ENCODE measurements at places on chromosomes 5 and 9.
A peak's percentile ranks its signal among the peaks of the same experiment; 100 is the strongest.

DNA sequence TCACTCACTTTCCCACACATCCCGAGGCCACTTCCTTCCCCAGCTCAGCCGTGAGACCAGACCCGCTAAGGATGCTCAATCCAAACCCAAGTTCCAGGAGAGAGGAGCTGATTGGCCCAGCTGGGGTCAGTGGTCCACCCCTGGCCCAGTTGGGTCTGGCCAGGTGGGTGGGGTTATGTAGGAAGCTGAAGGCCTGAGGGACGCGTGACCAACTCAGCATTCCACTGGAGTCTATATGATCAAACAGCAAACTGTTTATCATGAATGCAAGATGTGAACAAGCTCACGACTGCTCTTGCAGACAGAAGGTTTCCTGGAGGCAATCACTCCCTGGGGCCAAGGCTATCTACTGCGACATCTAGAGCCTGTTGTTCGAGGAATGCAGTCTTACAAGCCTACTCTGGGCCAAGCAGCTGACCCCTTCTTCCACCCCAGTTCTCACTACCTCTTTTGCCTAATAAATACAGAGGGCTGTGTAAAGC is 4.9 kb upstream of the RAPGEF1 start:
- H3K27ac ChIP-seq = peak overlapping the region; percentile 81
- H3K27me3 ChIP-seq = no peaks in the 10 kb centered on the region
- H3K36me3 ChIP-seq = peaks cover 8% of the 10 kb centered on the region
- no peak overlapping the region for H3K4me3 ChIP-seq
- peaks cover 12% of the 10 kb centered on the region for H3K4me1 ChIP-seq

- H3K4me1 ChIP-seq = no peaks in the 10 kb centered on the region
- H3K36me3 ChIP-seq = no peaks in the 10 kb centered on the region
- no peak for DNase-seq
- peak within 1 kb of the TSS; percentile 52 for H3K4me3 ChIP-seq
- H3K27me3 ChIP-seq = peaks cover 17% of the 10 kb centered on the region
Observed at GRCh38 chr9:10612641-10613398, at the start of gene PTPRD. Gene PTPRD, minus strand, starts transcription at chr9:10613002.

- peaks cover 39% of the 10 kb centered on the region for H3K27me3 ChIP-seq
- no peak for DNase-seq
- no peak overlapping the region for H3K27ac ChIP-seq
- peaks cover 7% of the 10 kb centered on the region for H3K4me1 ChIP-seq
- no peak overlapping the region for H3K4me3 ChIP-seq
- H3K36me3 ChIP-seq = peaks cover 3% of the 10 kb centered on the region
Observed at GRCh38 chr5:159768243-159768642, 148.0 kb upstream of the ADRA1B start.

DNA sequence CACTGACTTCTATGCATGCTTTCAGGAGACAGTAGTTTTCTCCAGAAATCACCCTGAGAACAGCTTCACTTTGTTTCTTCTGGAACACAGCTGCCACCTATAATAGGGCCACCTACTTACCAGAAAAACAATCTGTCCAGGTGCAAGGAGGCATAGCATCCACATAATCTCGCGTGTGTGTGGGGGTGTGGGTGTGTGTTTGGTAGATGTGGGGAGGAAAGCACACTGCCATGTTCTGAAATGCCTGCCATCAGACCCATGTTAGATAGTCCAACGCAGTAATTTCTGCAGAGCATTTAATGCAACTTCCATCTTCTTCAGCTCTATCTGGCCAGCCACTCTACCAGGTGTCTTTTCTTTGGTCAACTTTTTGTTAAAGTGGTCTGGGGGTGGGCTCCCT is 102.9 kb downstream of the ACER2 start:
- H3K4me3 ChIP-seq = no peak overlapping the region
- no peak overlapping the region for H3K27ac ChIP-seq
- no peak for DNase-seq
- H3K36me3 ChIP-seq = no peaks in the 10 kb centered on the region
- no peaks in the 10 kb centered on the region for H3K4me1 ChIP-seq
- peaks cover 40% of the 10 kb centered on the region for H3K27me3 ChIP-seq

DNA sequence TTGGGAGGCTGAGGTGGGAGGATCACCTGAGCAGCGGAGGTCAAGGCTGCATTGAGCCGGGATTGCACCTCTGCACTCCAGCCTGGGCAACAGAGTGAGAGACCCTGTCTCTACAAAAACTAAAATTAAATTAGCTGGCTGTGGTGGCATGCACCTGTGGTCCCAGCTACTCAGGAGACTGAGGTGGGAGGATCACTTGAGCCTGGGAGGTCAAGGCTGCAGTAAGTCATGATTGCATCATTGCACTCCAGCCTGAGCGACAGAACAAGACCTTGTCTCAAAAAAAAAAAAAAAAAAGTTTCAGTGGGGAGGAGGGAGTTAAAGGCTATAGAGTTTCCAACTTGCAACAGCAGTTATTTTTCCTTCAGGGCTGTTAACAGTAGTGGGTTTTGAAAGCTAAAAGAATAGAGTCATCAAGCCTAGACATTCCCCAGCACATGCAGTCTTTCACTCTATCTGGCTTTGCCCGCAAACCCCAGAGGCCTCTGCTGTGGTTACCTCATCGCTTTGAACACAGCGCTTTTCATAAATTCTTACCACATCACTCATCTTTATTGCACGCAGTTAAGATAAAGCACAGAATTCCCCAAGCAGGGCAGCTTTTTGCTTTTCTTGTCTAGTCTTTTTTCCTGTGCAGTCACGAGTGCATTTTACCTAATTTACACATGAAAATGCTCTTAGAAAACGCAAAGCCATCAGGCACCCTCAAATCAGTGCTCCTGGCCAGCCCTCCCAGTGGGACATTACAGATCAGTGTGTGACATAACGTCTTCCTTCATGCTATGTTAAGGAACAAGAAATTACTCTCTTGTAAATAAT is 8.7 kb upstream of the SLC2A8 start:
- peaks cover 66% of the 10 kb centered on the region for H3K27me3 ChIP-seq
- H3K4me1 ChIP-seq = peaks cover 16% of the 10 kb centered on the region

DNA sequence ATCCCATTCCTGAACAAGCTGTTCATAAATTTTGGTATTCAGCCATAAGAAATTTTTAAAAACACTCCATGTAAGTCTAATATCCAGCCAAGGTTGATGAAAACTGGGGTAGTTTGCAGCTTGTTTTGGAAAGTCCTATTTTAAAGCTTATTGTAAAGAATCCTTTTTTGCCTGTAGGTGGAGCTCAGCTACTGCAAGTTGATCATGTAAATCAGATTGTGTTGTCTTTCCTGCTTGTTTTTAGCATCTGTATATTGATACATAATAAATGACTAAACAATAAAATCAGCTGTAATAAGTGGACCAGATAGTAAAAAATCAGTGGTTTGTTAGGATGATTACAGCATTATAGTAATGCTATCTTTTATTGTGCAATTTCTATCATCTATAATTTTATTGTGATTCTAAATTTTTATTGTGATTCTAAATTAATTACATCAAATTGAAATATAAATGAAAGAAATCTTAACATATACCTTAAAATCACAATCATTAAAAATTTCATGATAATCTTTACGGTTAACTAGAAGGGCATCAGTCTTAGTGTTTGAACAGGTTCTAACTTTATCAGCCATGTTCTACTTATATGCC is 42.4 kb downstream of the CWC27 start:
- no peaks in the 10 kb centered on the region for H3K27me3 ChIP-seq
- DNase-seq = no peak
- peaks cover 5% of the 10 kb centered on the region for H3K36me3 ChIP-seq
- H3K4me1 ChIP-seq = no peaks in the 10 kb centered on the region
- H3K4me3 ChIP-seq = no peak overlapping the region

GRCh38 chr5:124996764-124997077 is 250.3 kb upstream of the ZNF608 start:
- no peak overlapping the region for H3K4me3 ChIP-seq
- no peaks in the 10 kb centered on the region for H3K4me1 ChIP-seq
- no peak for DNase-seq
- no peak overlapping the region for H3K27ac ChIP-seq
- no peaks in the 10 kb centered on the region for H3K36me3 ChIP-seq

All from central memory CD8-positive, alpha-beta T cell (primary cell).